ENCODE measurements at places on chromosomes 7 and 10.

- no peak for DNase-seq
Measured at GRCh38 chr7:50667338-50667737, 102.1 kb upstream of the DDC start.

GRCh38 chr10:13815756-13816155 lies 229.0 kb downstream of the PRPF18 start:
- DNase-seq, result no peak

DNA sequence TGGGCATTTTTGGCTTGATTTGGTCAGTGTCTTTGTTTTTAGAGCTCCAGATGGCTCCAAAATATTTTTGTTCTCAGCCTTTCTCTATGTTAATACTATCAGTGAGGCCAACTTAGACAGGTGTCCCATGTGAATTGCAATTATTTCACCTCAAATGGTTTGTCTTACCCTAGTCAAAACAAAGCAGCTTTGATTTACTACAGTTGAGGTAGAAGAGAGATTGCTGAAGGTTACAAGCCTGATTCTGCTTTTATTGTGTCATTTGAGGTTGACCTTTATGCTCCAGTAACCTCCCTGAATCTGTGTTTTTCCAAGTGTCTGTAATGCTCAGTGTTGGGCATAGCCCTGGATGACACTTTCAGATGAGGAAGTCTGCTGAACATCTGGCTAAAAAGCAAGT lies 882.9 kb downstream of the NRG3 start:
- no peak for DNase-seq

- no peak for DNase-seq
Measured at GRCh38 chr10:120715171-120715570, 136.0 kb upstream of the WDR11 start.

DNA sequence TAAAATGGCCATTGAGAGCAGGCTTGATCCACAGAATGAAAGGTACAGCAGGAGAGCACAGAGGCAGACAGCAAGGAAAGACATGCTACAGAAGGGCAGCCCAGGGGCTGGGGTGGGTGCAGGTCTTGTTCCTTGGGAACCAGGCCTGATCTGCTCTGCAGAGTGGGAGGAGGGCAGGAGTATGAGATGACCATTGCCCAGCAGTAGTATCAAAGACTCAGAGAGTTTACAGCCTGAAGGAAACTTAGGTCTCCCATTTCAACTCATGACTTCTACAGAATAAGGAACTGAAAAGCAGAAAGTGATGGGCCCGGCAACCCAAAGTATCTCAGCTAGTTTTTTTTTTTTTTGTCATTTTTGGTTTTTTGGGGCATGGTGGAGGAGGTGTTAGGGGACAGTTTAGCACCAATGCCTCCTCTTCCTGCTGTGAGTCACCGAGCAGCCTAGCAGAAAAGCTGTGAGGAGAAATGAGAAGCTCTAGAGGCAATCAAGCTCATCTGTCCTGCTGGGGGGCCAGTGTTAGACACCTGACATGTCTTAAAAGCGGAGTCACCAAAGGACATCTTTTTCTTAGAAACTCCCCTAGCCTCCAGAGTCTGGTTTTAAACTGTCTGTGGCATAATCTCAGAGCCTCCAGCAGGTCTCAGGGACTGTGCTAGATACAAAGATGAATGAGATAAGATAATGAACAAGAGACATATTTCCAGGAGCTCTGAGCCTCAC lies 34.3 kb upstream of the HERPUD2 start:
- DNase-seq, result no peak

GRCh38 chr7:39645482-39646407 lies 22.4 kb downstream of the RALA start:
- no peak for DNase-seq

GRCh38 chr10:109773288-109774120 lies 149.8 kb downstream of the XPNPEP1 start:
- peak; percentile 36 for DNase-seq

DNA sequence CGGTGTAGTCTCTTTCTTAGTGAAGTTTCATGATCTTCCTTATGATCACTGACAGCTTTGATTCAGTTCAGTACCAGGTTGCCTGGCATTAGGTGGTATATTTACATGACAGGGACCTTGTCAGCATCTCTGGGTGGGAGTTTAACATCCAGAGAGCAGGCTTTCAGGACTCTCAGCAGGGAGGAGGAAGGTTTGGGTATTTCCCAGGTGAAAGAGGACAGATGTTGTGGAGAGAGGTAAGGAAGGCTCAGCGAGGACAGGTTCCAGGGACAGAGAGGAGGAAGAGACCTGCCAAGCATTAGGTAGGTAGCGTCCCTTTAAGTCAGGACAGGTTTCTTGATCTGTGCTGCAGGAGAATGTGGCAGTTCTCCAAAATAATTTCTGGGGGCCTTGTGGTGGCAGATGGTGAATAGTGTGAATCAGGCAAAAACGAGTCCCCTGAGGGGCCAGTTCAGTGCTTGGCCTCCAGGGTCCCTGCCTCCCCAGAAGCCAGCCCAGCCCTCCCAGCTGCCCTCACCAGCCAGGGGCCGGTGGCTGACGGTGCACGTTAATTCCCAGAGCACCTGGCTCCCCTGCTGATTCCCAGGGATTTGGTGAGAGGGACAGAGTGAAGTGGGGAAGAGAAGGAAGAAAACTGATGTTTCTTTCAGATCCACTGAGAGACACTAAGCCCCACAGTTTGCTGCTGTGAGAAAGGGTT lies 82.0 kb downstream of the VWC2 start:
- DNase-seq, result no peak

DNA sequence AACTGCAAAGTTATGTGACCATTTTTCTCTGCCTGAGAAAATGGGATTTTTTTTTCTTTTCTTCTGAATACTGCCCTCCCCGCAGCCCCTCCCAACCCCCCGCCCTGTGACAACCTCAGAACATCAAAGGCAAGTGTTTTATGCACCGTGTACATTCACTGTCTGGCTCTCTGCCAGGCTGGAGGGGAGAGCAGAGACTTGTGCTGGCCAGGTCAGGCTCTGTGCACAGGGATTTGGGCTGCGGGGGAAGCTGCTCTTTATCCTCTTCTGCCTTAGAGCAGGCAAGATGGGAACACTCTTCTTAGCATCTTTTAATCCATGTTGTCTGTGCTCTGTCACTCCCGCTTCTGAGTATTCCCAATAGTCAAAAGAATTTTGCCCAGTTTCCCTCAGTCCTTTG lies 195.1 kb downstream of the CCSER2 start:
- DNase-seq, result peak; percentile 7

DNA sequence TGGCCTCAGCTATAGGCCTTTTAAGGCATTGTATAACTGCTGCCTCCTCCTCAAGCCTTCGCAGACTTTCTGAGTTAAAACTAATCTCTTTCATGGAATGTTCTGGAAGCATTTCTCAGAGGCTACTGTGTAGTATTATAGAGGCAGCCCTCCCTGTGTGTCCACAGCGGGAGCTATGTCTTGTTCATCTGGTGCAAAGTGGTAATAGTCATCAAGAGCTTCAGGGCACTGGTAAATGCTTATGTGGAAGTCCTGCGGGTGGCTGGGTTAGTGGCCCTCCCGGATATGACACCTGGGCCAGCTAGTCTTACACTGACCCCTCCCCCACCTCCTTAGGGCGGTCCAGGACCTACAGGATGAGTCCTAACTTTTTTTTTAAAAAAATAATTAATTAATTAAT lies 2.2 kb upstream of the ABHD11 start:
- DNase-seq, result no peak

DNA sequence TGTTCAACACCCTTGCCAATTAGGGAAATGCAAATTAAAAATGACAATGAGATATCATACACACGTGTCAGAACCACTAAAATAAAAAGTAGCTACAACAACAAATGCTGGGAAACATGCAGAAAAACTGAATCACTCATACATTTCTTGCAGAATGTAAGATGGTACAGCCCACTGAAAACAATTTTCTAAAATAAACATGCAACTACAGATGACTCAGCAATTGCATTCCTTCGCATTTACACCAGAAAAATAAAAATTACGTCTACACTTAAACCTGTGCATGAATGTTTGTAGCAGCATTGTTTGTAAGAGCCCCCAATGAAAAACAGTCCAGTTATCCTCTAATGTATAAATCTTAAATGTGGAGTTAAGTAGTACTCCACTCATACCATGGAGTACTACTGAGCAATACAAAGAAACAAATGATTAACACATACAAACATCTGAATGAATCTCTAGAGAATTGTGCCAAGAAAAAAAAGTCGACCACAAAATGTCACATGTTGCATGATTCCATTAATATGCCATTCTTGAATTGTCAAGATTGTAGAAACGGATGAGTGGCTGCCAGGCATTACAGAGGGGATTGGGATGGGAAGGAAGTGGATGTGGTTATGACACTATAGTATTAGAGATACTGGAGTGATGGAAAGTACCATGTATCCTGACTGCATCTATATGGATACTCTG lies 134.6 kb upstream of the NPSR1 start:
- no peak for DNase-seq

- no peak for DNase-seq
Measured at GRCh38 chr10:6353526-6353925, 150.8 kb downstream of the PFKFB3 start.

- DNase-seq, result no peak
Measured at GRCh38 chr10:97618733-97619132, 14.6 kb downstream of the MORN4 start.

DNA sequence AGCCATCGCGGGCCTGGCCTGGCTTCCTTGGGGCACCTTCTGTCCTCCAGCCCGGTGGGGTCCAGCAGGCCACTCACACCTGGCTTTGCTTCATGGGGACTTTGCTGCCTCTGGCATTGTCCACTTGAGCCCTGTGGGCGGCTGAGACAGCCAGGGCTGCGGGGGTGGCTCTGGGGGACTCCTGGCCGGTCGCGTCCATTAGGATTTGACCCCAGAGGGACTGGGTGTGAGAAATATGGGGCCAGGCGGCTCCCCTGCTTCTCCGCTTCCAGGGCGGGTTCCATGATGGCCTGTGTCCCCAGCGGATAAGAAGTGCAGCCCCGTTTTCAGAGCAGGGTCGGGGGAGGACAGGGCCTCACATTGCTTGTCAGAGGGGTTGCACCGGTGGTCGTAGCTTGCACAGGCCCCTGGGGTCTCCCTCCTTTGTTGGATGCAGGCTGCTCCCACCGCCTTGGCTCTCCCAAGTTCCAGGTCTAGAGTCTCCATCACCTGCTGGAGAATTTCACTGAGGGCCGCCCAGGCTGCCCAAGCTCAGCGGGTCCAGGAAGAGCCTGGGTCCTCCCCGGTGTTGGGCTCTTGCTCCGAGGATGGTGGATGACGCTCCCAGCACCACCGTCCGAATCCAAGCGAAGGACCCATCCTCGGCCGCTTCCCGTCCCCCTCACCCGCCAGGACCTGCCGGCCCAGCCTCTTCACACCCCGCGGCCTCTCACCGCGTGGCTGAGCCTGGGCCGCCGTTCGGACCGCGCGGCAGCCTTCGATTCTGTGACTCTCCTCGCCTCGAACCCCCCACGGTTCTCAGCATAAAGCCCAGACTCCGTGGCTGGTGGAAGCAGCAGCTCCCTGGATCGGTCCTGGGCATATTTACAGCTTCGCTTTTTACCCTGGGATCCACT lies 140.1 kb downstream of the DYNC2I1 start:
- no peak for DNase-seq

GRCh38 chr7:151008511-151009323 lies 15.6 kb downstream of the ATG9B start:
- no peak for DNase-seq

DNA sequence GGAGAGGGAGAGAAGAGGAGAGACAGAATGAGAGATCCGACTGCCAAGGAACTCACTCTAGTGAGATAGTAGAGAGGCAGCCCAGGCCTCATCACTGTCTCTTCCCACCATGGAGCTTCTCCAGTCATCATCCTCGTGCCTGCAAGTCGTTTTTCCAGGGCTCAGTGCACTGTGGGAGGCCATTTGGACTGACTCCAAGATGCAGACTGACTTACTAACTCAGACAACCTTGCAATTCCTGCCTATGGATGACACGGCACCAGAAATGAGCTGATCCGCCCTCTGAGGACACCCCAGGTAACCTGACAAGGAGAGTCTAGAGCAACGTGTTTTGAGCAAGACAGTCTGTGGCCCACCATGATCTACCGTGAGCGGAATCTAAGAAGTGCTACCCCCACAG lies 154.9 kb downstream of the GLI3 start:
- DNase-seq, result no peak

- no peak for DNase-seq
Measured at GRCh38 chr7:68074242-68074641, 1077.6 kb downstream of the TYW1 start.

GRCh38 chr10:7258948-7259523 lies 151.8 kb downstream of the SFMBT2 start:
- no peak for DNase-seq

DNA sequence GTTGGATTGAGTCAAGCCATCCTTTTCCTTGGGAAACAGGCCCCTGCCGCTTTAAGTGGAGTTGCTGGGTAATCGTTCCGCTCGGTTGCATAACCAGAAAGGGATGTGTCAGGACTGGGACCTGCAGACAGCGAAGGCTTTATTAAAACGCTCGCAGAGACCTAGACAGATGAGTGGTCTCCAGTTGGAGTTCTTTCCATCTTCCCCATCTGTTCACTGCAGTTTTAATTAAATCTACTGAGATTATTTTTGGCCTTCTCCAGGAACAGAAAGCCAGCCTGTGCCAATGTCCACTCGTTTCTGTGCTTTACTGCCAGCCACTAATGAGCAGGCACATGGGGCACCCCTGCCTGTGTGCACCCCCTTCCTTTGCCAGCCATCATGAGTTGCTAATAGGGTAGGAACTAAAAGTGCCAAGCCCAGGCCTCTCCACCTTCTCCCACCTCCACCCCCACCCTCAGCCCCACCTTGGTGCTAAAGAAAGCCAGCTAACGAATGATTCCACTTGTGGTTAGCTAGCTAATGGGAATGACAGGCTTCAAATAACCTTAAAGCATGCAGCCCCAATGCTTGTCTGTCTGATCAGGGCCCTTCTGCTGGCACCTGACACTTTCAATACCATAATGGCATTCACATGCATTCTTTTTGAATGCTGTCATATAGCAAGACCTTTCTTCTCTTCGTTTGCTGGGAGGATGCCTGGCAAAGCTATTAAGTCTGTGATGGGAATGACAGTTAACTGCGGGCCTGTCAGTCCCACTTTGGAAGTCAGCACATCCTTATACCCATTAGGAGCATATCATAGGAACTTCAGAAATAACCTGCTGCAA lies 556.8 kb upstream of the GALNT17 start:
- DNase-seq, result no peak

DNA sequence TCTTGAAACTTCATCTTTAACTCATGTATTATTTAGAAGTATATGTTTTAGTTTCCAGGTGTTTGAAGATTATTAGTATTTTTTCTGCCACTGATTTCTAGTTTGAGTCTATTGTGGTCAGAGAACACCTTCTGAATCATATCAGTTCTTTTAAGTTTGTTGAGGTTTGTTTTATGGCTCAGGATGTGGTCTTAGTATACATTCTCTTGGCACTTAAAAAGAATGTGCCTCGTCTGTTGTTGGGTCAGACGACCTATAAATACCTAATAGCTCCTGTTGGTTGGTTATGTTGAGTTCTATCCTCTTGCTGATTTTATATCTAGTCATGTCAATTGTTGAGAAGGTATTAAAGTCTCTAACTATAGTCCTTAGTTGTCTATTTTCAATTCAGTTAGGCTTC lies 15.9 kb downstream of the TDRD1 start:
- no peak for DNase-seq

DNA sequence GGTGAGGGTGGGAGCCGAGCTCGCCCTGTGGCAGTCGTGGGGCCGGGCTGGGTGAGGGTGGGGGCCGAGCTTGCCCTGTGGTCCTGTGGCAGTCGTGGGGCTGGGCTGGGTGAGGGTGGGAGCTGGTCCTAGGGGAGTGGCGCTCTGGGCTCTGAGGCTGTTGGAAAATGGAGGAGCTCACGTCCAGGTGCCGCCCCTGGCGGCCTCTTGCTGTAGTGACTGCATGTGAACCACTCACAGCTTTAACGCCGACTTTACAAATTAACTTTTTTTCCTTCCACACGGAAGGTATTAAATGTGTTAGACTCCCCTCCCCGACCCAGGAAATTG lies 312.6 kb downstream of the WDR37 start:
- no peak for DNase-seq

GRCh38 chr10:24866604-24867583 lies 85.5 kb downstream of the PRTFDC1 start:
- no peak for DNase-seq
